ENCODE measurements at places on chromosomes 5 and 9.

DNA sequence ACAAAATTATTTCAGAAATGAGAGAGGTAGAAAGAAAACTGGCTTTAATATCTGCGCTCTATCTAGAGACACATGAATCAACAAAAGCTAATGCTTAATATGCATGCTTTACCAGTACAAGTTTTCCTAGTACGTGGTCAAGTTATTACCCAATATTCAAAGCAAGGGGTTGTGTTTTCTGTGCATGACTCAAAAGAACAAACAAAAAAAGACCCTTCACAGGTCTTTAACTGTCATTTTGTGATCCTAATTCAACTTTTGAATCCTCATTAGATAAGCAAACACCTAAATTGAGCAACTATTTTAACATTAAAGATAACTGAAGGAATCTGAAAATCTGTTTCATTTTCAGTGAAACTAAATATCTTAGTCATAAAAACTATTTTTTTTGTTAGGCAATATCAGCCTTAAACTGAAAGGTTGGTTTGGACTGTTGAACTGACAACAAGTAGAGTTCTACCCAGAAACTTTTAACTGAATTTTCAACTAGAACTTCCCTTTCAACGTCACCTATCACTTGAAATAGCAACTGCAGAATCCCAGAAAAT, 12.5 kb downstream of the ST8SIA4 start:
- DNase-seq: no peak

DNA sequence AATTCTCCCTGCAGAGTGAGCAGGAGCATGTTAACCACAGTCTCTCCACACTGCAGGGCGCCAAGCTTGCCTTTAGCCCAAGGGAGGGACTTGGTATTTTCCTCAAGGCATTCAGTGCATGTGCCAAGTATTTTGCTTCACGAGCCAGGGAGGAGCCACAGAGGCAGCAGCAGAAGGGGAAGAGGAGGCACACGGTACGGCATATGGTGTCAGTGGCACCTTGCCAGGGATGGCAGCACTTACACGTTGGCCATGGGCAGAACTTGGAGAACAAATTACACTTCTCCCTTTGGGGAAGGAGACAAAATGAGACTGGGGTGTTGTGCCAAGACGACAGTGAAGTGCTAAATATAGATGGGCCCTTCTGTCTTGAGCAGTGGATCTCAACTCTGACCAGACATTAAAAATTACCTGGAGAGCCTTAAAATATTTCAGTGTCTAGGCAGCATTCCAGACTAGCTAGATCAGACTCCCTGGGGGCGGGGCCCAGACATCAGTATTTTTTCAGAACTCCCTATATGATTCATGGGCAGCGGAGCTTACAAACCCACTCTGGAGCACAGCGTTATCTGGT, 155.8 kb downstream of the DRD1 start:
- DNase-seq: no peak

- peak; percentile 51 for DNase-seq
Measured at GRCh38 chr5:96868603-96869371, 7.5 kb upstream of the ERAP2 start.

DNA sequence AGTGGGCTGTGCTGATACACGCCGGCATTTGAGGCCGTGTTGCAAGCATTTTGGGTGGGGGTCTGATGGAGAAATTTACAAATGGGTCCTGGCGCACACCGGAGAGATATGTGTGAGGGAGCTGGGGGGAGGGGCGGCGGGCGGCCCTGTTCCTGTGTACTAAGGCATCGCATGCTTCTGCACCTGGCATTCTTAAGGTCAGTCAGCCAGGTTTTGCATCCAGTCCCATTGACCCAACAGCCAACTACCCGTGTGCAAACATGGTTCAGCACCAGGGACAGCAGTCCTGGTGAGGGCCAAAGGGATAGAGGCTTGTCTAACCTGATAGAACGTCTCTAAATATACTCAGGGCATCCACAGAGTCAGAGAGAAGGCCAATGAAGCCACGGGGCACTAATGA, 839 bp downstream of the GABRG2 start:
- no peak for DNase-seq

GRCh38 chr9:81370096-81370495, 319.3 kb downstream of the TLE1 start:
- no peak for DNase-seq

DNA sequence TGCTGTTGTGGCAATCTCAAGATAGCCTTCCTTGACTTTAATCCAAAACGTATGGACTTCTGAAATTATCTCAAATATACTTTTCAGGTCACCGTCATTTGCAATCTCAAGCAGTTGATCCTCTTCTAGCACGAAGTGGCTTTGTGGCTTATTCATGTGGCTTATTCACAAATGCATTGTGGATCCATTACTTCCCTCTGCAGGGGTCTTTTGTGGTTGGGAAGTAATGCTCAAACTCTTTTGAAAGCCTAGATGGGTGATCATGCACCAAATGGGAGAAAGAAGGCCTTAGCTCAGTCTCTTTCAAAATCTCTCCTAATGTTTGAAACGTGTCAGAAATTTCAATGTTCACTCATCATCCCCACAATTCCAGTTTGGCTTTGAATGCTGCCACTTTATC, 597.2 kb upstream of the CDH10 start:
- DNase-seq: no peak

DNA sequence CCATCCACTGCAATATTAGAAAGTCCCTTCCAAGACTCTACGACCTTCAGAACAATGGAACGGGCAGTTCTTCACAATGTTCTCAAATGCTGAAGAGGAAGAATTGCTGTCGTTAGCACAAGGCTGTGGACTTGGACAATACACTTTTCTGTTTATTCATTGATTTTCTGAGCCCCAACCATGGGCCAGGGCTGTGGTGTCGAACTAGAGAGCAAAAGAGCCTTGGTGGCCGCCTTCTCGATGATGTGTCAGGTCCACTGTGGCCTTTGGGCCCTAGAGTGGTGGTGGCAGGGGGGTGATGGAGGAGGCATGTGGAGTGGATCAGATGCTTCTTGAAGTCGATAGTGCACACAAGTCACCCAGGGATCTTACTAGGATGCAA, 18.5 kb upstream of the KIF12 start:
- DNase-seq: no peak

DNA sequence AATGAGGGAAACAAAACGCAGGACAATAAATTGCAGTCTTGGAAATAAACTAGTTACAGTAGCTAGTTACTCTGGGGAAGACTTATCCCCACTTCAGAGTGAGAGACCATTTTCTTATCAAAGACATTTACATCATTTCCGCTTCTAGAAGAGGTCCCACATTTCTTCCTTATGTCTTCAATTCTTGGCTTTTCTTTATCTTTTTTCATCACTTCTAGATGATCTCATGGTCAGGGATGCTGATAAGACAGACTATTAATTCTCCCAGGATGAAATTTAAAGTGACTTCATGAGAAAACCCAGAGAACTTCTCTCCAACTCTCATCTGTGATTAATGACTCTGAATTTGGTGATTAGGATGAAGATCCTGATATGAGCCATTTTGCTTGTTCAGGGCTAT, 229.1 kb downstream of the MTRR start:
- no peak for DNase-seq

GRCh38 chr5:76982450-76982849, 29.6 kb downstream of the CRHBP start:
- no peak for DNase-seq

DNA sequence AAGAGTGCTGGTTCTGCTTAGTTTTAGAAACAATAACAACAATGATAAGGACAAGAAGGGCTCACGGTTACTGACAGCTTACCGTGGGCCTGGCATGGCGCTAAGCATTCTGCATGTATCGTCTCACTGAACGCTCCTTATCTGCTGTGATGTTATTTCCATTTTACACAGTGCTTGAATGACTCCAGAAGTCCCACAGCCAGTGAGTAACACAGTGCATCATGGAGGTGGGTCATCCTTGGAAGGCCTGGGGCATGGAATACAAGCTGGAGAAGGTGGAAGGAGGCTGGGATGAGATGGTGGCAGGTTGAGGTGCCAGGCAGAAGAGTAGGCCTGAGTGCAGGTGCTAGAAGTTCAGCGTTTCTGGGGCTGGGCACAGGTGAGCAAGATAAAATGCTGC, 36.5 kb upstream of the FAT2 start:
- DNase-seq: no peak

GRCh38 chr5:179382486-179382885, 37.2 kb upstream of the ADAMTS2 start:
- no peak for DNase-seq

DNA sequence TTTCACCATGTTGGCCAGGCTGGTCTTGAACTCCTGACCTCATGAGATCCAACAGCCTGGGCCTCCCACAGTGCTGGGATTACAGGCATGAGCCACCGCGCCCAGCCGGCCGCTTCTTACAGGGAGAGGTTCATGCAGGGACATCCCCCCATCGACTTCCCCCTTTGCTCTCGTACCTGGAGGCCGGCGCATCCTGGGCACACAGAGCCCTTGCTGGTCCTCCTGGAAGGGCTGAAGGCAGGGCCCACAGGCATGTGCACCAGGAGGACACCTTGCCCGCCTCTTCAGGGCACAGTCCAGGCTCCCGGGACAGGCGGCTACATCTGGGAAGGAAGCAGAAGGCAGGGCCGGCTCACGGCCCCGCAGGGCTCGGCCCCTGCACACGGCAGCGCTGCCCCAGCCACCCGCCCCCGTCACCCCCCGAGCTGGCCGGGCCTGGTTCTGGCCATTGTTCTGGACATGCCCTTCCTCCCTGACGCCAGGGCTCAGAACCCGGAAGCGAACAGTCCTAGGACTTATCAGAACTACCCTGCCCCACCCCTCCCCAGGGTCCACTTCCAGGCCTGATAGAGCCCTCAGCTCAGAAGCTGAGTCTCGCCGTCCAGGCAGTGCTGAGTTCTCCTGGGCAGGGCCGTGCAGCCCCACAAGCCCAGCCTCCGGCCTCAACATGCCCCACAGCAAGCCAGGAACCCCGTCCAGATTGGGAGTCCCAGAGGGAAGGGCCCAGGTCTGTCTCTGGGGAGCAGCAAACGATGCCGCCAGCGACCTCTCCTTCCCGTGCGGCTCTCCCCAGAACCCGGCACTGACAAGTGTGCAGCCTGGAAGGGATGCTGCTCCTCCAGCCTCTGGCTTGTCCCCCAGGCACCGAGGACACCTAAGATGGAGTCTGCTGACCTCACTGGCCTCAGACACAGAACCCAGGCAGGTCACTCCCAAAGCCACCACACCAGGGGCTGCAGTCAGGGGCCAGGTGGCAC, 2.9 kb downstream of the NPDC1 start:
- no peak for DNase-seq

DNA sequence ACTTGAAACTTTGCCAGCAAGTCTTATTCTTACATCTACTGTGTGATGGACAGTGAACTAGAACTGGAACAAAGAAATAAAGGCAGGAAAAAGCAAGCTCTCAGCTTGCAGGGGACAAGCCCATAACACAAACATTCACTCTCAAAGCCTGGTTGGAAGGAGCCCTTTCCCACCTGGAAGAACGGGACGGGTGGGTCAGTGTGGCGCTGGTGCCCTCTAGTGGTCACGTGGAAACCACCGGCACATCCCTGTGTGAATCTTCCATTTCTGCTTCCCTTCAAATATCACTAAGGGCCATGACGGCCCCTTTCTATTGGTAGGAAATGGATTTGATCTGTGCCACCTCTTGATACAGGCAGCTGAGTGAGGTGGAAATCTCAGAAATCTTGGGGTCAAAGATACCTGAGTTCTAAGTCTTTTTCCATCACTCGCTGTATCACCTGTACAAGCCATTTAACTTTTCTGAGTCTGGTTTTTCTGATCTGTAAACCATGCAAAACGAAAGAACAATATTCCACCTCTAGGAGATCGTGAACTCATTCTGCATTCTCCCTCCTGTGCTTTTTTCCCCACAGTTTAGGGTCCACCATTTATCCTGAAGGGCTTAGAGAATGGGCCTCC, 211.6 kb downstream of the MSX2 start:
- no peak for DNase-seq

GRCh38 chr5:135085936-135086725, 52.1 kb upstream of the PITX1 start:
- no peak for DNase-seq

DNA sequence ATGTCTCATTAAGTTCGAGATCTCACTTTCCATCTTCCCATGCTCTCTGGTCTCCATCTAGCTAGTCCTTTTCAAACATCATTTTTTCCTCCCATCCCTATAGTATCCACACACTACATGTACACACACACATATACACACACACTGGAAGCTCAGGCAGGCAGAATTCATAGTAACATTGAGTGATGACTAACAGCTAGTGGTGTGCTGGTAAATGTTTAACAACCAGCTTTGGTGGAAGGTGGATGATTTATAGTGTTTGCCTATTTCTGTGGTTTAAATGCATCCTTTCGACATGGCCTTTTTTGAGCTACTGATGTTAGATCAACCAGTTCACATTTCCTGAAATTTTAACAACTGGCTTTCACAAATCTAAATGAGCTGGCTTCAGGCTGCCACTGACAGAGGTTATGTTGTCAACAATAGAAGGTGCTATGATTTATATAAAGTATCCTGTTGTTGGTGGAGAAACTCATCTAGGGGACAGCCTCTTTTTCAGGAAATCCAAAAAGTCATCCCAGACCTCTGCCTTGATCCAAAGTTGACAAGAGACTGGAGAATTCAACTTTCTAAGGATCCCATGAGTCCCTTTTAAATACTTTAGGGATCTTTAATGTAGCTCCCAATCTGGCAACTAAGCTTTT, 117.8 kb downstream of the CCDC192 start:
- DNase-seq: no peak

- DNase-seq: no peak
Measured at GRCh38 chr9:99760421-99760820, 61.3 kb upstream of the NR4A3 start.

DNA sequence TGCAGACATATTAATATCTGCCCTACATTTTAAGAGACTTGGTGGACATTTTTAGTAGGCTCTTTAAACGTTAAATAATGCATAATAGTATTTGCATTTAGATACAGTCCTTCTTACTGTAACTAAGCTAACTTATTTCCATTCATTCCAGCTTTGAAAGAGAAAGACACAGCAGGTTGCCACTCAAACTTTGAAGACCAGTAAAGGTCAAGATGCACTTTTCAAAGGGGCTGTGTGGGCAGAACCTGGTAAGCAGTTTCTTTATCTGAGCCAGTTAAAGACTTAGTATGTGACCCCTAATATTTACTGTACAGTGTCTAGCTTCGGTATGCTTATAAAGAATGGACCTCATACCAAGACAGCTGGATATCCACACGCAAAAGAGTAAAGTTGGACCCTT, 20.8 kb downstream of the PLGRKT start:
- DNase-seq: no peak

DNA sequence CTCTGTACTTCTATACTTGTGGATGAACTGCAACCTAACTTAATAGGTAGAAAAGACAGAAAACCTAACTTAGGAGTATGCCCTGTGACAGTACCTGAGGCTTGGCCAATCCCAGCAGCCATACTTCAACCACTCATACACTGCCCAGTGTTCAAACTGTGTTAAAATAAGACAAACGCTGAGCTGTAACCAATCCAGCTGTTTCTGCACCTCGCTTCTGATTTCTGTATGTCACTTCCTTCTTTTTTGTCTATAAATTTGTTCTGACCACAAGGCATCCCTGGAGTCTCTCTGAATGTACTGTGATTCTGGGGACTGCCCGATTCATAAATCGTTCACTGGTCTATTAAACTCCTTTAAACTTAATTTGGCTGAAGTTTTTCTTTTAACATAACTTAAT, 41.4 kb downstream of the AUH start:
- no peak for DNase-seq

- DNase-seq: no peak
Measured at GRCh38 chr5:9166202-9167112, 379.4 kb downstream of the SEMA5A start.
